ENCODE measurements at places on chromosomes 6 and 20. TPM values are rescaled to one million over a fixed set of nuclear protein-coding genes. Genes with fewer than 3 reads are reported as not detected.

Gene HM13
- total RNA-seq = 69.3 TPM

DNA sequence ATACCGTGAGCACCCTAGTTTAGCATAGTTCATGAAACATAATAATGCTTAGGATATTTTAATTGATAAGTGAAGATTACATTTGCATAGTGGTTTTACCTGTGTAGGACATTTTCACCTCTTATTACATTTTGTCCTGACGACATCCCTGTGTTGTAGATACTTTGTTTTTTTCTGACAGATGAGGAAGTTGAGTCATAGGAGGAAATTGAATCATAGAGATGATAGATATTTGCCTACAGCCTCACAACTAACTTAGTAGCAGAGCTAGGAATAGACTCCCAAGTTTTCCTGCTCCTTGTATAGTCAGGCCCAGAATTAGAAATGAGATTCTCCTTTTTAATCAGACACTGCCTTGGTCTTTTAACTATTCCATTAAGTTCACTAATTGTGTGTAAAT, 100.5 kb upstream of the SUPT3H start:
- peak; percentile 47 for DNase-seq

Gene ADIG
- total RNA-seq = not detected

Gene LCA5
- 6.1 TPM for total RNA-seq

DNA sequence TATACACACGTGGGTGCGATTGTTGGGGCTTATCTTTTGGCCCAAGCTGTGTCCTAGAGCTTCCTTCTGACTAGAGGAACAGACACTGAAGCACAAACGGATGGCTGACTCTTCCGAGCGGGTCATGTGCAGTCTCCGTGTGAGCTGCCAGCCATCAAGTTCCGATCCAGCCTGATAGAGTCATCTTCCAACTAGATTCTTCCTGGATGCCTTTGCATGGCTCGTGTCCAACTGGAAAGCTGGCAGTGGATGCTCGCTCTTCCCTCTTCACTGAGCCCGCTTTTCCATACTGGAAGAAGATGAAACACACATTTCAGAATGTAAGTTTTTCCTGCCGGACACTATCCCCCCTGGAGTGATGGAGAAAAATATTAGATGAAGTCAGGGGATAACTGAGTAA, 148.1 kb downstream of the SCML4 start:
- no peak for DNase-seq

GRCh38 chr6:118578617-118579016, 30.5 kb downstream of the PLN start:
- DNase-seq = no peak

Gene ZKSCAN4
- 5.7 TPM for total RNA-seq

GRCh38 chr6:15063253-15063853, 182.5 kb upstream of the JARID2 start:
- DNase-seq = no peak

GRCh38 chr6:31865205-31866118, 2.8 kb upstream of the NEU1 start:
- DNase-seq = no peak
